ENCODE measurements at places on chromosomes 13 and 19.

DNA sequence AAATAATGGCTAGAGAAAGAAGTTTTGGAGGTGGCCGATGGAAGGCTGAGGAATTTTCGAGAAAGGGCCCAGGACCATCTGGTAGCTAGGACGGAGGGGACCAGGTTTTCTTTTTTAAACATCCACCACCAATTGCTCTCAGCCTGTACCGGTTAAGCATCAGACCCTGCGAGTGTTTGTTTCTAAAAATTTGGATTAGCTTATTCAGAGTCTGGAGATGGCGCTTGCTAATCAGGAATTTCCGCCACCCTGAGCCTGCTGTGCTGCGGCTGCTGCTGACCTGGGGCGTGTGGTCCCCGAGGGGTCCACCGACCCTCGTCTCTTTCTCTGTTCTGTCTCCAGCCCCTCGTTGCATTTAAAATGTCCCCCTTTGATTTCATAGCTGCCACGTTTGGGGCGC, 2.0 kb downstream of the UHRF1 start:
- DNase-seq = no peak

DNA sequence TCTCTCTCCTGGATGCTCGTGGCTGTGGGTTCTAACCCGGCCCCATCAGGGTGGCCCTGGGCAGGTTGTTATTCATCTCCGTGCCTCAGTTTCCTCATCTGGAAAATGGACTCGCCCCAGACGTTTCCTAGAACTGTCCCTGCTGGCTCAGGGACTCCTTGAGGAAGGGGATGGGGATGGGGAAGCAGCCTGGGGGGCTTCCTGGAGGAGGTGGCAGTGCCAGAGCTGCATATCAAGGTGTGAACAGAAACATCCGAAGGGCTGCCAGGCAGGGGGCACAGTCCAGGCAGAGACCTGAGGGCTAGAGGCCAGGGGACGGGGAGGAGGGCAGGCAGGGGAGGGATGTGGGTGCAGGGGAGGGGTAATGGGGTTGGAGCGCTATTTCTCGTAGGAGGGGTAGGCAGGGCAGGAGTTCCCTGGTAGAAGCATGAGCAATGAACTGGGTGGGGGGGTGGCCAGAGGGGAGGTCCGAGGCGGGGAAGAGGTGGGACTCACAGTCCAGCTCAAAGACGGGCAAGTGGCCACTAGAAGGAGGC, 3.6 kb upstream of the ELANE start:
- DNase-seq = no peak

- DNase-seq = no peak
Observed at GRCh38 chr13:42219876-42220275, 52.1 kb upstream of the AKAP11 start.

DNA sequence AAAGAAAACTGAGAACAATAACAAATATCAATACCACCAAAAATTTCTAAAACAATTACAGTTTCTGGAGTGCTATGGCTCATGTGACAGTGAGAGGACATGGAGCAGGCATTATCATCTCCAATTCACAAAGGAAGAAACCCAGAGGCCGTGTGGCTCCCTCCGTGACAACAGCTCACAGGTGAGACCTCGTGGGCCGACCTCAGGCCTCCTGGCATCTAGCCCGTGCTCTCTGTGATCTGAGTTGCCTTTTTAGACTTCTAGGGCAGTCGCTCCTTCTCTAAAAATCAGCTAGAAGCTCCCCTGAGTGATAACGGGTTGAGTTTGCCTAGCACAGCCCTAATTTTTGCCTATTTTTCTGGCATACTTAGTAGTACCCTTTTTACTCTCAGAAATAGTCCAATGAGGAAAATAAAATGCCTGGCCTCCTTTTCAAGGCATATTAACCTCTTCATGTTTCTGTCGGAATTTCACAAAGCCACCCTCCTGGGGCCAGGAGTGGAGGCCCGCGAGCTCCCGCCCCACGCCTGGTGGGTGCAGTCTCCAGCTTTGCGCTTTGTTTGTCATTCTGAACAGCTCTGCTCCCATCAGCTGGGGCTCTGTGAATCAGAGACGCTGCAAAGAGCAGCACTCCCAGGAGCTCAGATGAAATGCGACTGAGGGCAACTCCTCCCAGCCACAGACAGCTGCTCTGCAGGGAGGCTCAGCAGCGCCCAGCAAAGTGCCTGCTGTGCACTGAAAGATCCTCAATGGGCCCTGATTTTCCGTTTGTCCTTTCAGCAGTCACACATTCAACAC, 292.5 kb downstream of the UQCRFS1 start:
- DNase-seq = no peak

DNA sequence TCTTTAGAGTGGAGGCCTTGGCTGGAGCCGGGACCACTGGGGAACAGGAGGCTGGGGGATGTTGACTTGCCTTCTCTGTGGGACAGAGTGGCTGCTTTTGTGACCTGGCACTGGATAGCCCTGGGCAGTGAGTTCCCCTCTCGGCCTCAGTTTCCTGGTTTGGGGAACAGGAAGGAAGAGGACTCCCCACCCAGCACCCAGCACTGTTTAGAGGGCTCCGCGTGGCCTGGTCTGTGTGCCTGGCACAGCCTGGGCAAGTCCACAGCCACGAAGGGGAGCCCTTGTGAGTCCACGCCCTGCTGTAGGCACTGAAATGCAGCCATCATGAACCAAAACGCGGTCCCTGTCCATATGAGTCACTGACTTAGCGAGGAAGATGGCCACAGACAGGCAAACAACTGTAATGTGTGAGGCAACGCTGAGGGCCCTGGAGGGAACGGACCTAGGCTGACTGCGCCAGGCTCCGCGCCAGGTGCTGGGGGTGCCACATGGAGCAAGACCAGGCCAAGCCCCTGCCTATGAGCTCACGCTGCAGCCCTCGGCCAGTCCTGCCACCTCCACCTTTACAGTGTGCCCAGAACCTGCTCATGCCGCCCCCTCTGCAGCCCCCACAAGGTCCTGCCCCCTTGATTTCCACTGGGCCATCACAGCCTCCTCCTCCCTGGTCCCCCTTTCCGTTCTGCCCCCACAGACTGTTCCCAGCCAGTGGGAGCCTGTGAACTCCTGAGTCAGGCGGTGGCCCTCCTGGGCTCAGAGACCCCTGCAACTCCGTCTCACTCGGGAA, 35.5 kb downstream of the PAK4 start:
- DNase-seq = no peak

DNA sequence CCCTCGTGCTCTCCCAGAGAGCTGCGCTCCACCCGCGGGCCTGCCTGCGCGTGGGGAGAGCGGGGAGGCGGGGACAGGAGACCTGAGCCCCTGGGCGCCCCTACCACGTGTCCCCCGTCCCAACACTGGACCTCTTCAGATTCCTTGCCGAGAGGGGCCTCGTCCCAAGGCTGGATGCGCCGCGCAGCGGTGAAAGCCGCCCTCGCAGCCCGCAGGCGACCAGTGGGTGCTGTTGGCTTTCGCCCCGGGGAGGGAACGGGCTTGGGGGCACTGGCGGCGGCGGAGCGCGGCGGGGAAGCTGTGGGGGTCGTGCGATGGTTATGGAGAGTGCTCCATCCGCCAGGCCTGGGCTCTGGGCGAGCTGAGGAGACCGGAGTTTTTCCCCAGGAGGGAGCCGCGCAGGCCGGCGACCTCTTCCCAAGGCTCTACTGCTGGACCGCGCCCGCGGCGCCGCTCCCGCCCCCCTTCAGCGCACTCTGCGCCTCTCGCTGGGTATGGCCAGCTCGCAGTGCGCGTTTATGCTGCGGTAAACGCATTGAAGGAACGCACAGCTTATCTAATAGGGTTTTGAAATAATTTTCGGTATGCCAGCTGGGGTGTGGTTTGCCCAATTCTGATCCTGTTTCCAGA, 17.2 kb upstream of the RNF17 start:
- DNase-seq = no peak

GRCh38 chr19:33796164-33796875, at the start of gene KCTD15:
KCTD15 (plus strand) TSS chr19:33796870; CDS start chr19:33800455, 3,585 bp downstream.
- DNase-seq = no peak

DNA sequence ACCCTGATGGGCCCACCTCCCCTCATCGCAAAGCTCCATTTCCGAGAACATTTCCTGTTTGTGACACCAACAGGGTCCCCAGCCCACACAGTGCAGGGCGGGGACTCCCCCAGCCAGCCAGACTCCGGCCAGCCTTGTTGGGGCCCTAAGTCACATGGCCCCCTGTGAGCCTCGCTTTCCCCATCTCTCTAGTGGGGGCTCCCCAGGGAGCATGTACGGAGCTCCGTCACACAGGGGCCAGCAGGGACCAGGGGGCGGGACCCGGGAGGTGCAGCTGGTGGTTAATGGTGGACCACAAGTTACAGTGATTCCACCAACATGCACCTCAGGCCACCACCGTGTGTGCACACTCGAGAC, 1.7 kb downstream of the TBXA2R start:
- no peak for DNase-seq

DNA sequence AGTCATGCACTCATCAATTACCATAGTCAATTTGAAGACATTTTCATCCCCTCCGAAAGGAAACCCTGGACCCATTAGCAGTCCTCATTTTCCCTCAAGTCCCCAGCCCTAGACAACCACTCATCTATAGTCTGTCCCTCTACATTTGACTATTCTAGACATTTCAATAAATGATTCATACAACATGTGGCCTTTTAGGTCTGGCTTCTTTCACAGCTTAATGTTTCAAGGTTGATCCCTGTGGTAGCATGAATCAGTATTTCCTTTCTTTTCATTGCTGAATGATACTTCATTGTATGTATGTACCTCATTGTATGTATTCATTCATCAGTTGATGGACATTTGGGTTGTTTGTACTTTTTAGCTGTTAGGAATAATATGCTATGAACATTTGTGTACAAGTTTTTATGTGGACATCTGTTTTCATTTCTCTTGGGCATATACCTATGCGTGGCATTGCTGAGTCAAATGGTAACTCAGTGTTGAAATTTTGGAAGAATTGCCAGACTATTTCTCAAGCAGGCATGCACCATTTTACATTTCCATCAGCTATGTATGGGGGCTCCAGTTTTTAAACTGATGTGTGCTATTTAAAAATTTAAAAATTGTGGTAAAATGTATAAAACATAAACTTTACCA, 18.4 kb downstream of the SPATA13 start:
- DNase-seq = no peak

DNA sequence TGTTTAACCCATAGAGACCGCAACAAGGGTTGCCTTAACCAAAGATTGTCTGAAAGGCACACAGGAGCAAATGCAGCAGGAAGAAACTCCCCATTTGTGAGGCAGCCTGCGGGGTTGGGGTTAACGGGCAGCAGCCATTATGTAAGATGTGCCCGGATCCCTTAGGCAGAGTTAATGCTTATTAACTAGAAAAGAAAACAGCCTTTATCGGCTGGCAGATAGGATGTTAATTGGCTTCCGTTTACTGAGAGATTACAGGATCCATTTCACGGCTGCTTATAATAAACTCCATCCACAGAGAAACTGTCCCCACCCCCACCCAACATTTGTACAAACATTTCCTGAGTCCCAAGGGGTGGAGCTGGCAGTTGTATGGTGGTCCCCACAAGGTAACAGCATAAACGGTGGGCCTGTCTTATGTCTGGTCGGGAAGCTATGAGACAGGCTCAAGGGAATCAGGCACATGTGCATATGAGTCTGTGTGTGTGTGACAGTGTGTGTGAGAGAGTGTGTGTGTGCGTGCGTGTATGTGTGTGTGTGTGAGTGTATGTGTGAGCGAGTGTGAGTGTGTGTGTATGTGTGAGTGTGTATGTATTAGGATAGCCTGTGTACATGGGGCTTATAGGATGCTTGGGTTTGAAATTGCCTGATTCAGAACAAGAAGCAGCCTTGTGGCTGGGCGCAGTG, 10.5 kb downstream of the SLC25A42 start:
- no peak for DNase-seq

- no peak for DNase-seq
Observed at GRCh38 chr13:27854606-27855005, 62.3 kb downstream of the GSX1 start.

GRCh38 chr13:42623916-42624315, 50.0 kb downstream of the TNFSF11 start:
- DNase-seq = no peak

DNA sequence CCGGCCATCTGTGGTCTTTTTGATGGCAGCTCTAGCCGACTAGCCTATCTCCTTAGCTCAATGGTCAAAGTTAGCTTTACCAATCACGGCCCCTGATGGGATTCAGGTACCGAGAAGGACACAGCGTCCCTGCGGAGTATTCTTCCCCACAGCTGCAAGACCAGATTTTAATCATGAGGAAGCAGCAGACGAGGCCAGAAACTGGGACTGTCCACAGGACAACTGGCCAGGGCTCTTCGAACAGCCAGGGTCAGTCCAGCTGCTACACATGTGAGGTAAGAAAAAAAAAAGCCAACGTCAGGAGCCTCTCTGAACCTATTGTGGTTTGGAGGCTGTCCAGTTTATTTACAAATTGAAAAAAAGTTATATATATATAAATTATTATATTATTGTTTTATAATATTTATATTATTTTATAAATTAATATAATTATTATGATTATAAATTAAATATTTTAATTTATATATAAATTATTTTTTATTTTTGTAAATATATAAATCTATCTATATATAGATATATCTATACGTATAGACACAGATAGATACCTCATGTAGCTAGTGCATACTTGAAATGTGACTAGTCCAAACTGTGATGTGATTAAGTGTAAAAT, 10.8 kb downstream of the RINL start:
- no peak for DNase-seq

DNA sequence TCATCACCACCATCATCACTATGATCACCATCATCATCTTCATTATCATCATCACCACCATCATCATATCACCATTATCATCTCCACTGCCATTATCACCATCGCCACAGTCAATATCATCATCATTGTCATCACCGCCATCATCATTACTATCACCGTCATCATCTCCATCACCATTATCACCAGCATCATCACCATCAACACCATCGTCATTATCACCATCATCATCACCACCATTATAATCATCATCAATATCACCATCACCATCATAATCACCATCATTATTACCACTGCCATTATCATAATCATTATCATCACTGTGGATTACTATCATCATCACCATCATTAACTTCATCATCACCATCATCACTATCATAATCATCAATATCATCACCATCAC, 17.3 kb upstream of the ARHGEF18 start:
- DNase-seq = no peak

- DNase-seq = no peak
Observed at GRCh38 chr19:15280048-15280725, 47.9 kb upstream of the EPHX3 start.

DNA sequence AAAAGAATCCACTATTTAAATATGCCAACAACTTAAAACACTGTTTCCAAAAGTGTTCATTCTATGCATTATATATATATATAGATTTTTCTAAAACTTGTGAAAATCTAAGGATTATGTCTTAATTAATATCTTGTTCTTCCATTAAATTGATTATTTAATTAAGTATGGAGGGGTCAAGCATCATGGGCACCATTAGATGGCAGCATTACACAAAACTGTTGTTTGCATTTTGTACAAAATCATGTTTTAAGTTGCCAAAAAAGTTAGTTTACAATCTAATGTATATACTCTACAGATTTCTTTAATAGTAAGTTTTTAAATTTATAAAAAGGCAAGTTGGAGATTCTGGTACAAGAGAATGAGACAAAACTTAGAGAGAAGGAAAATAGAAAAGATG, 213.2 kb upstream of the EDNRB start:
- no peak for DNase-seq

DNA sequence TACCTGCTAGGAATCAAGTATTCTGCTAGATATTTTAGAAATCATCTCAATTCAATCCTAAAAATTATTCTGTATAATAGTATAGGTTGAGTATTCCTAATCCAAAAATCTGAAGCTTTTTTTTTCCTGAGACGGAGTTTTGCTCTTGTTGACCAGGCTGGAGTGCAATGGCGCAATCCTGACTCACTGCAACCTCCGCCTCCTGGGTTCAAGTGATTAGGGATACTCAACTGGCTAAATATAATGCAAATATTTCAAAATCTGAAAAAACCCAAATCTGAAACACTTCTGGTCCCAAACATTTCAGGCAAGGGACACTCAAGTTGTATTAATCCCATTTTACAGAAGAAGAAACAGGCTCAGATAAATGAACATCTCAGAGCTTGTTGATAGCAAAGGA, 17.2 kb upstream of the USPL1 start:
- DNase-seq = no peak

All from AG04450 (cell line).